ENCODE measurements at places on chromosomes 2 and 18. TPM values are rescaled to one million over a fixed set of nuclear protein-coding genes. Genes with fewer than 3 reads are reported as not detected.

Gene IGFBP5
- 1,471 TPM for total RNA-seq

Gene TSPYL6
- total RNA-seq: not detected

Gene AUP1
- 83.6 TPM for total RNA-seq

Gene TMEM37
- 2.8 TPM for total RNA-seq

Gene ZNF804A
- not detected for total RNA-seq

Gene CIB4
- total RNA-seq: not detected

Gene DNAJC5G
- not detected for total RNA-seq

Gene HRH4
- total RNA-seq: 0.13 TPM

Gene ARHGEF33
- 0.71 TPM for total RNA-seq

Gene ANAPC1
- 40.3 TPM for total RNA-seq

Gene CROCC2
- total RNA-seq: not detected

Gene CCDC74A
- total RNA-seq: 6.3 TPM

DNA sequence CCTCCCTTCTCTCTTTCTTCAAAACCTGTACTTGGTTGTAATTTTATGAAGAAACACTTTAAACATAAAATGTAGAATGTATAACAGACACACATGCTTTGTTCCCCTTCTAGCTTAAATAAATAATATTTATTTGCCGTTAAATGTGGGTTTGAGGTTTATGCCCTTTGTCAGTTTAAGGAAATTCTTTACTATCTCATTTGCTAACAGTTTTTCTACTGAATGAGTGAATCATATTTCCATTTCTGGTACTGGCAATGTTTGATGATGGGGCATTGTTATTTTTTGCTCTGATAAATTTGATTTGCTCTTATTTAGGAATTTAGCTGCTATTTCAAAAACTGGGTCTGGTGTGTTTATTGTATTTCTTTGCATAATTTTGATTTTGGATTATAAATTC is 555.6 kb downstream of the CCDC85A start:
- no peak for DNase-seq

- DNase-seq: no peak
Observed at GRCh38 chr2:177283906-177284305, 19.4 kb upstream of the NFE2L2 start.

DNA sequence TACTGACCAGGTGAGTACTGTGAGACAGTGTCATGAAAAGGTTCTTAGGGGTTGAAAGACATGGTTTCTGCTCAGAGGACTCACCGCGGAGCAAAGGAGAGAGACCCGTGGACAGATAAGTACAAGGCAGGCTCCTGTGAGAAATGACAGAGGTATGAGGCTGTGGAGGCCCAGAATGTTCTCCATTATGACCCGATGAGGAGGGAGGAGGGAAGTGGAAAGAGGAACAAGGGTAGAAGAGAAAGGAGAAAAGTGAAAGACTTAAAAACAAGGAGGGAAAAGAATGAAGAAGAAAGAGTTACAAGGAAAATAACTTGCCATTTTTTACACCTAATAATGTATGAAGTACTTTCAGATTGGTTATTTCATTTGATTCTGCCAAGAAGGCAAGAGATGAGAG is 29.8 kb downstream of the MAPRE3 start:
- no peak for DNase-seq

DNA sequence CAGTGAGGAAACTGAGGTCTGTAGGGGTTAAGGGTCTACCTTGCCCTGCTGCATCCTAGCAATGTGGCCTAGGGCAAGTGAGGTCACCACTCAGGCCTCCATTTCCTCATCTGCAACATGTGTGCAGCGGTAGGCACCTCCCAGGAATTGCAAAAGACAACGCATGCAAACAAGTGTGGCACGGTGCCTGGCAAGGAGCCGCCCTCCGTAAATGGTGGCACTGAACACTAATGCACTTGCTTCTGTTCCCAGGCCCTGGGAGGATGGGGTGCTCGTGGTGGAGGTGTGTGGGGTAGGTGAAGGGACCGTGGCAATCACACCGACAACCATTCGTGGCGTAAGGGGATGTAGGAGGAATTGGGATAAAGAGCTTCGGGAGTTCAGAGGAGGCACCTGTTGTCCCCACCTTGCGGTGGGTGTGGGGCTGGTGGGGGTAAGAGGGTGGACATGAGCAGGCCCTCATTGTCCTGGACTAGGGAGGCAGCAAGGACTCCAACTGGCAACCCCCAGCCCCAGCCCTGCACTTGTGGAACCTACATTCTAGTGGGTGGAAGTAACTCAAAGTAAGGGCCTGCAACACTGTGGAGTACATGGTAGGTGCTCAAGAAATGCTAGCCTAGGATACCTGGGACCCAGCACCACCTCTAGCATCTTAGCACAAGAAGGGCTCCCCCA is 26.0 kb downstream of the ATOH8 start:
- DNase-seq: no peak

DNA sequence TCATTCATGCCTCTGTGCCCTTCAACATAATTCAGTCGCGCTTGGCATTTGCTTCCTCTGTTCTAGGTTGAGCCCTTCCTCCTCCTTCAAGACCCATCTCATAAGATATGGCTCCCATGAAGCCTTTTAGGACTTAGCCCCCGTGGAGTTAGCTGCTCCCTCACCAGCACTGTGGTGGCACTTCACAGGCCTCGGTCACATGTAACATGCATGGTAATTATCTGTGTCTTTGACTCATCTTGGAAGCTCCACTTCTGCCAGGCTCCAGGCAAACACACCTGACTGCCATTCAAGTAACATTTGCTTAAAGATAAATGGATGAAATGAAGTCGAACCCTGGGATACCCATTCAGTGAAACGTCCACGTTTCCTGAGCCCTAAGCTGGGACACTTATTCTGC is 484.7 kb downstream of the EIPR1 start:
- no peak for DNase-seq

DNA sequence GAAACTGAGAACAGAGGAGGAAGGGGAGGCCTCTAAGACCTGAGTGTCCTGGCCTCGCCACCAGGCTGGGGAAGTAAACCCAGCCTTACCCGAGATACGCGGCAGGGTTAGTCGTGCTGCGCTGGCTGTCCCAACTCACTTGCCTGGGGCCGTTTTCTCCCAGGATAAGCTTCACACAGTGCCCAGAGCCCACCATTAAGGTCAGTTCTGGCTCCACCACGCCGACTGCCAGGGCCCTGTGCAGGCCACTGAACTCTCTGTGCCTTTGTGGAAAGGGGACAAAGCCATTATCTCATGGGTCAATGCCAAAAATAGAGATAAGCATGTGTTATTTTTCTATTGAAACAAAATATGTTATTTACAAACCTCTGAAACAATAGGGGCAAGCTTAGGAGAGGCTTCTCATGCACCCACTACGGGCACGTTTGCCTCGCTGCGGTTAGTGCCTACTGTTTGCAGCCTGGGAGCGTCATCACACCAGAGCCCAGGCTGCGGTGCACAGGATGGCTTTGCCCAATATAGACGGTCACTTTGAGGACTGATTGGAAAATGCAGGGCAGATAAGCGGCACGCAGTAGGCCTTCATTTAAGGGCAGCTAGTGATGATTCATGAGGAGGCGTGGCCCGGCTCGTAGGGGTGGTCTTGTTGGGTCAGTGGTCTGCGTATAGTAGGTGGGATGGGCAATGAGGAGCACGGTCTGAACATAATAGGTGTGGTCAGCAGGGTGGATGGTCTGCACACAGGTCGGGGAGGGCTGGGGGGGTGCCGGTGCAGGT is 242.1 kb downstream of the GLI2 start:
- no peak for DNase-seq

DNA sequence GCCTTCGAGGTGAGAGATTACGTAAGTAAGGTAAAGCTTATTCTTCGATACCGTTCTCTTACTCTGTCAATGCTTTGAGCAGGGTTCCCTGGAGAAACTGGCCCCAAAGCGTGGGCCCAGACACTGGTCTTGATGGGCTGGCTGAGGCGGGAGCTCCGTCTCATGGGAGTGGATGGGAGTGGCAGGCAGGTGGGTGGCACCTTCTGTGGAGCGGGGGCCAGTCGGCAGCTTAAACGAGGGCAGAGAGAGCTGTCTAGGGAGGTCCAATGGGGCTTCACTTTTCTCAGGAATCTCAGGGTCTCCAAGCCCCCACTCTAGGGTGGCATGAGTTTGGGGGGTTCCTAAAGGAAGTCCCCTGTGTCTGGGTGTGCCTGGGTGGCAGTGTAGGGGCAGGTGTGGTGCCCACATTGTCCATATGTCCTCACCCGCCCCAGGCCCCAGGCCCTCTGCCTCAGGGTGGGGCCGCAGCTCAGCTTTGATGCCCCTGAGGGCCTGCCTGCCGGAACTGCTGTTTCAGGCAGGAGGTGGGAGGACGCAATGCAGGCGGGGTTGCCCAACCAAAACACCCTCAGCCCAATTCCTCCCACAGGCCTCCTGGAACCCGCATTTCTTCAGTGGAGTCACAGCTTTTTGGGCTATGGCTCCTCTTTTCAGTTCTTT is 32.5 kb upstream of the FOSL2 start:
- no peak for DNase-seq

DNA sequence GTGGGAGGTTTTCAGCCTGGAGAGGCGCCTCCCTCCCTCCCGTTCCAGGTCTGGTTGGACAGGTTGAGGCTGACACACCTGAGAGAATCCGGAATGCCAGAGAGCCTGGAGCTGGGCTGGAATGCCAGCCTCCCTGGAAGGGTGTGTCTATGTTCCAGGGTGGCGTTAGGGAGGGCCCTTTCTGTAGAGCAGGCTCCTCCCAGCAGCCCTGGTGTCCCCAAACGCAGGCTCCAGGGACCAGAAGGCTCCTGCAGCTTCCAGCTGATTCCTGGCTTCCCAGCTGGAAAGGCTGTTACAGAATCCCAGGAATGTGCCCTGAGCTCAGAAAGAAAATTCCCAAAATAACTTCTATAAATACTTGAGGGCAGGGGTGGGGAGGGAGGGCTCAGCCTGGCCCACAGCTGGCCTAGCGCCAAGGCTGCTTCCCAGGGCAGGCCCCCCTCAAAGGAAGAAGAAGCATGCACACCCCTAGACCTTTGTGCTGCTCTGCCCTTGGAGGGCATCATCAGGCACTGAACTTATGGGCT is 85.4 kb downstream of the STPG4 start:
- no peak for DNase-seq

DNA sequence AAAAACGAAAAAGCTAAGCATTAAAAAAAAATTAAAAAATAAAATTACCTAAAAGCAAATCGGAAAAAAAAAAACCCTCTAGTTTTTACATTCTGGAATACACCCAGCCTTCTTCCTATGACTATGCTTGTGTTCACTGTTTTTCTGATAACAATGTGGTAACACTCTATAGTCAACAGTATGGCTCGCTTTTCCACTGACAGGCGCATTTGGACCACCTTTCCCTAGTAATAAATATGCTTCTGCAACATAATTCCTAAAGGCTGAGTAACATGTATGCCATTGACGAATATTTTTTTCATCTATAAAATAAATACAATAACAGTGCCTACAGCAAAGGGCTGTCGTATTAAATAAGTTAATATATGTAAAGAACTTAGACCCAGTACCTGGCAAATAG is 27.9 kb downstream of the NOL10 start:
- no peak for DNase-seq

- DNase-seq: no peak
Observed at GRCh38 chr2:105391763-105392662, 6.8 kb downstream of the FHL2 start.

- DNase-seq: no peak
Observed at GRCh38 chr2:49053156-49053555, 101.2 kb downstream of the FSHR start.
